Right ventricle myocardium superior (tissue), 1 donor: ENCODE measurements at places on chromosomes 3 and 15. TPM values are rescaled to one million over a fixed set of nuclear protein-coding genes. Genes with fewer than 3 reads are reported as not detected.

DNA sequence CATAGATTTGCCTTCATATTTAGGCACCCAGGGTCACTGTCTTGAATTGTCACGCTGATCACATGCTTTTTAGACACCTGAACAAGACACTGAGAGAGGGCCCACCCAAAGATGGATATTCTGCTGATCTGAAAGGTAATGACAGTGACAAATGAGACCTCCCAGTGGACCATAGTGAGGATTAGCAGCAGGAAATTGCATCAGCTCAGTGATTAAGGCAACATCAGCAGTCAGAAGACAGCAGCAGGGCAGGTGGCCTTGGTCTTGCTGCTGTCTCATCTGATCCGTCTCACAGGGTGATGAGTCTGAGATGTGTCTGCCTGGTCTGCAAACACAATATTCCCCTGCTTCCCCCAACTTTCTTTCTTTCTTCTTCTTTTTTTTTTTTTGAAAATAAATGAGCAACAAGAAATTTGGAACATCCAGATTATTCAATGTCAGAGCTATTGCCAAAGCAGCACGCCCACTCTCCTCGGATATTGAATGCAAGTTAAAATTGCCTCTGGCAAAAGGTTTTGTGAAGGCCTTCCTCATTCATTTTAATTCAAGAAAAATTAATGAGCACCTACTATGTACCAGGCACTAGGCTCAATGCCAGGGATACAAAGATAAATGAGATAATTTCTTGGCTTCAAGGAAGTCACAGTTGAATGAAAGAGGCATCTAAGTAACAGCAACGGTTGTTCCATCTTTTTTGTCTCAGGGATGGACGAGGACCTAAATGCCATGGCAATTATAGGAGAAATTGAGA lies 14.1 kb downstream of the OTOL1 start:
- no peak for DNase-seq

DNA sequence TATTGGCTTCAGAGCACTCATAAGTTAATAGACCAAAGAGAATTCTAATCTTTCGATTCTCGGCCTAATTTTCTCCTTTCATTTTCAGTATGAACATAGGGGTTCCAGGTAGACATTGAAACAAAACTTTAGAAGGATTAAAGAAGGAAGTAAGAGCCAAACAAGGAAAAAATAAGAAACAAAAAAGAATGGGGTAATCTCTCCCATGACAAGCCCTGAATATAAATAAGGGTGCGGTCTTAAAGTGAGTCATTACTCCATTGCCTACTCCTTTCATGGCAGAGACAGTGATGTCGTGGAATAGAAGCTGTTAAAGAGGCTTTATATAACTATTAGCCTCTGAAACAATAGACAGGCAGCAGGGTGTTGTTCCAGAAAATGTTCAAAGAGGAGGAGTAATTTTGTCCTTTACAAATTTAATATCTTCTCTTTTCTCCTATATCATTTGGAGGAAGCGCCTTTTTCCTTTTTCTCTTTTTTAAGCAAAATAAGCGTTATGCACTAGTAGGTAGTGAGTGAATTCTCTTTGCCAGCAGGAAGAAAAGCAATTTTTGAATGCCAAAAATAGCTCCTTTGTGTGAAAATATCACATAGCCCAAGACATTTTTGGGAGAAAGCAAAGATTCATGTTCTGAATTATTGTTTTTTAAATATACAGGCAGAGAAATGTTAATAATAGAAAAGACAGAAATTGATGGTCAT lies 607.9 kb upstream of the KCNMB2 start:
- DNase-seq = no peak

GRCh38 chr3:196988241-196989029 lies 19.8 kb upstream of the PIGZ start:
- DNase-seq = peak; percentile 42

DNA sequence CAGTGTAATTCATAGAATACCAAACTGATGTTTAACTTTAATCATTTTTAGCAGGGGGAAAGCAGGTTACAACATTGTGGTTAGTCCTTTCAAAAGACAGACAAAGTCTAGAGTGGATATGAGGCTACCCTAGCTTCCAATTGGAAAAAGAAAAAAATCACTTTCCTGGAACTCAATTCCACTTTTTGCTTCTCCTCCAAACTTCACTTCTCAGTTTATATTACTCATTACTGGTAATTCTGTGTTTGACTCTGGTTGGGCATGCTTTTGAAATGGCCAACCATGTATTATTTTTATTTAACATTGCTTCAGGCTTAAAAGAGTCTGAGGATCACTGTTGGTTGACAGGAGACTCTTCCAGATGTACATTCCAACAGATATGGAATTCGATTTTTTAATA lies 84.8 kb downstream of the RAP2B start:
- DNase-seq = no peak

The MITF gene
- 65.5 TPM for total RNA-seq

DNA sequence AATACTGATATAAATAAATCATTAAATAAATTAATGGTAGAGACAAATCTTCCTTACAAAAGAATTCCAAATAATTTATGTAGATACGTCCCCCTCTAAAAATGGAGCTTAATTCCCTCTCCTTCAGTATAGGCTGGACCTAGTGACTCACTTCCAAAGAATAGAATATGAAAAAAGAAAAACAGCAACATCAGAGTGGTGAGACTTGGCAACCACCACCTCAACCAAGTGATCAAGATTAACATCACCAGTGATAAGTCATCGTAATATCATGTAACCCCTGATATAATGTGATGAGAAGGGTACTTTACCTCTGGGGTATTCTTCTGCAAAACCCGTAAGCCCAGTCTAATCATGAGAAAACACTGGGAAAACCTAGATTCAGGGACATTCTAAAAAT lies 13.4 kb downstream of the GOLGB1 start:
- no peak for DNase-seq

DNA sequence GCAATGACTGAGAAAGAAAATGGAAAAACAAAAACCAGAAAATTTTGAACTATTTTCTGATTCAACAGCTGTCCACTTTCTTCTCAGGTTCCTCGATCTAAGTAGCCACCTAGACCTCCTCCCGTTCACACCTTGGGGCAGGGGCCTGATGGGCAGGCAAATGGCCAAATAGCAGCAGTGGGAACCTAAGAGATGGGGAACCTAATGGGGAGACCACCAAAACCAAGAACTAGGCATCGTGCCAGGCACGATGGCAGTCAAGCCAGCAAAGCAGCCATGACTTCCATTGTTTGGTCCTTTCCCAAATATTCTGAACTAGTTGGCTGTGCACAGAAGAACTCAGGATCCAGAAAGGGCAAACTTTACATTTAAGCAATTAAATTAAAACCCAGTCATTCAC lies 57.1 kb downstream of the CAPN7 start:
- DNase-seq = no peak

DNA sequence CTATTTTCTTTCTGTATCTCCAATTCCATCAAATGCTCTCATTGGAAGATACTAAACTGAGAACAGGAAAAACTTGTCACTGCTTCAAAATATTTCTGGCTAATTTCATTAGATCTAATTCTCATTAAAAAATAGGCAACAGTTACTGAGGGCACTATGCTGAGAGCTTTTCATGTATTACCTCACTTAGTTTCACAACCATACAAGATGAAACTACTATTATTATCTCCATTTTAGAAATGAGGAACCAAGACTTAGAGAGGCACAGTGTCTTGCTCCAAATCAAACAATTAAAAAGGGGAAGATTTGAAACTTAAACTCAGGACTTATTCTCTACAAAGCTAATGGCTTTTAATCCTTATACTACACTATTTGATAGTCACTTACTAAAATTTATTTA lies 7.2 kb upstream of the OTOL1 start:
- DNase-seq = no peak

The RETNLB gene
- total RNA-seq = not detected

DNA sequence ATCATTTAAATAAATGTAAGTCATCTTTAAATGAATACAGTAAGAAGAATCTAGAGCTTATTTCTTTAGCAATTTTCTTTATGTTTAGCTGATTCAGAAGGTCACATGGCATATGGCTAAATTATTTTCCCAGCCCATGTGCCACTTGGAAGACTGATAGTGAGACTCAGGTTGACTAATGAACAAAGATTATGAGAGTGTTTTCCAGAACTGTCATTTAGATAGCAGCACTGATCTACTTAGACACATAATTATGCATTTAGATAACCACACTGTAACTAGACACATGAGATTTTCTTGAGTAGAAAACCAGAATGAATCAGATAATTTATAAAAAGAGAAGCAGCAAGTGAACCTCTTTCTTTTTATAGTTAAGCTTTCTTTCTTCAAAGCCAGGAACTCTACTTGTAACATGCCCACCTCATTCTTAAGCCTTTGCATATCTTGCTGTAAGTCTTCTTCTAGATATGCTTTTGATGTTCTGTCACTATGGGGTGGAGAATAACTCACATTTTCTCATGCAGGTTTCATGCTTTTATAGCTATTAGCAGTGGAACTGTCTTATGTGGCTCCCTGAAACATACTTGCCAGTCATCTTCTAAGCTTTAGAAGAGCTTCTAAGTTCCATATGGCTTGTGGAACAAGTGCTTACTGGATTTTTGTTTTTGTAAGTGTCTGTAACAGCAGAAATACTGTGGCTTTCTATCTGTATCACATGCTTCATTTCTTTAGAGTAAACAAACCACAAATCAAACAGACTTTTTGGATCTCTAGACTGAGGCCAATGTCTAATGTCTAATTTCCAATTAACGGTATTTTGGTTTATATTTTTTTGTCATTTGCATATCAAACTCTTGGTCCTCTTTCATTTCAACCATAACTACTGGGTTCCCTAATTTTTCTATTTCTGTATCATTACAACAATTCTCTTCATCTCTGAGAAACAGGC lies 101.4 kb downstream of the LMLN start:
- DNase-seq = no peak

The GOLGA8N gene
- total RNA-seq = 7.4 TPM

The CP gene
- 4.7 TPM for total RNA-seq

The ARHGAP11A gene
- total RNA-seq = 1.5 TPM

- DNase-seq = peak; percentile 42
Measured at GRCh38 chr3:12966847-12967605, 106.2 kb downstream of the IQSEC1 start.

- DNase-seq = no peak
Measured at GRCh38 chr15:48109212-48109611, 11.6 kb upstream of the SLC24A5 start.

The PATL2 gene
- 3.2 TPM for total RNA-seq

- DNase-seq = no peak
Measured at GRCh38 chr15:55197362-55197705, 593 bp upstream of the RSL24D1 start.

The RASSF1 gene
- 14.1 TPM for total RNA-seq

DNA sequence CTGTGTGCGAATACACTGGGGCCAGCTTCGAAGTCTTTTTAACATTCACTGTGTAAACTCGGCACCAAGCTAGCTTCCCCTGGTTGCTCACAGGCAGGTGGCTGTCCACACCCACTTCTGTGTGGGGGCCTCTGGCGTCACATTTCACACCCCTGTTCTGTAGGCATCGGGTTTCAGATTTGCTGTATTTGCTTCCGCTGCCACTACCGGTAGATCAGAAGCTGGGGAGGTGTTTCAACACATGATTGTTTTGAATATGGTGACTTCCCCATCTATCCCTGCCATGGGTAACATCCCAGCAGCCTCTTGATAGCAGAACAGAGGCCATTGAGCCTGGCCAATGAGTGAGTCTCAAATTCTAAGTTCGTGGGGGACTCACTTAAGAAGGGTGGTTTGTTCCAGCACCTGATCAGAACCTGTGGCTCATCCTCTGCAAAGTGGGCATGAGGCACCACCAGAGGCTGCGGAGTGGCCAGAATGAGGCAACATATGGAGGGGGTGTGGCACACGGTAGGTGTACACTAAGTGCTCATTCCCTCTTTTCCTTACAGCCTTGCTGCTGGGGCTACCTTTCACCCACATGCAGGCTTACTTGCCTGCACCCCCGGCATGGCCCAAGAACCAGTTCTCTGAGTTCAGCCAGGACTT lies 61.5 kb downstream of the IQSEC1 start:
- peak; percentile 62 for DNase-seq

DNA sequence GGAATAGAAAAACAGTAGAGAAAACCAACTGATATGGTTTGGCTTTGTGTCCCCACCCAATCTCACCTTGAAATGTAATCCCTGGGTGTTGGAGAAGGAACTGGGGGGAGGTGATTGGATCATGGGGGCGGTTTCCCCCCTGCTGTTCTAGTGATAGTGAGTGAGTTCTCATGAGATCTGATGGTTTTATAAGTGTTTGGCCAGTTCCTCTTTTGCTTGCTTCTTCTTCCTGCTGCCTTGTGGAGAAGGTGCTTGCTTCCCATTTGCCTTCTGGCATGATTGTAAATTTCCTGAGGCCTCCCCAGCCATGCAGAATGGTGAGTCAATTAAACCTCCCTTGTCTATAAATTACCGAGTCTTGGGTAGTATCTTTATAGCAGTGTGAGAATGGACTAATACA lies 48.4 kb downstream of the EOMES start:
- DNase-seq = no peak

The ESYT3 gene
- 0.65 TPM for total RNA-seq

DNA sequence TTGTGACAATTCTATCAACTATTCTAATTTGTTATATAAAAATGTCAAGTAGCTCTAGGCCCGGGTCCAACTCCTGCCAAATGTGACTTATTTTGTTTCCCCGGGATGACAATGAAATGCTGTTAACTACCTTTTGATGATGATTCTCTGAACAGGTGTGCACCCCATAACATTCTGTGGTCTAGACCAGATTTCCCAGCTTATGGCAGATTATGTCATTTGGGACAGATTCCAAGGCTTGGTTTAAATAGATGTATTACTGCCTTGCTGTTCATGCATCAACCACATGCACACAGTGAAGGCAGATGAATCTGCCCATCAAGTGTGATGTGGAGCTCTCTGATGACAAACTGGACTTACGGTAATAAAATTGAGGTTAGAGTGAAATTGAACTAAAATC lies 150.5 kb downstream of the MECOM start:
- no peak for DNase-seq

- no peak for DNase-seq
Measured at GRCh38 chr3:178202194-178202593, 334.0 kb upstream of the KCNMB2 start.

GRCh38 chr3:155018621-155019330 lies 61.3 kb upstream of the MME start:
- DNase-seq = no peak

DNA sequence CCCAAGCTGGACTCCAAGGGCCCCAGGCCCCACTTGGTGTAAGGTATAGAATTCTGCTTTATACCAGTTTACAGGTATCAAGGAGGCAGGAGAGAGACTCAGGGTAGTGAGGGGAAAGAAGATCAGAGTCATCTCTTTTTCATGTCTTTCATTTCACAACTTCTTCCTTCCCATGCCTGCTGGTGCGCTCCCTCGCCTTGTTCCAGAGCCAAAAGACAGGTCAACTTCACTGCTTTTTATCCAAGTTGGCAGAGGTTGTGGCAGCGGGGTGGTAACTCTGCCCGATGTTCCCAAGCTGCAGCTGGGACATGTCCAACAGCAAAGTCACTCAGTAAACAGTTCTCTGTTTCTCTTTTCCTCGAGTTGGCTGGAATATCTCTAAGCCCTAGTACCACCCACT lies 86.3 kb upstream of the TCF12 start:
- peak; percentile 64 for DNase-seq

The TRANK1 gene
- total RNA-seq = 3.4 TPM
